Hematopoietic multipotent progenitor cell treated with erythropoietin and hydrocortisone succinate and interleukin-3 and kit ligand, for 17 days (in vitro differentiated cells): ENCODE measurements at places on chromosomes 1 and 21.

GRCh38 chr1:210596641-210597040, 267.9 kb downstream of the HHAT start:
- DNase-seq, result no peak

GRCh38 chr1:11207898-11208611, 18.9 kb downstream of the ANGPTL7 start:
- no peak for DNase-seq

GRCh38 chr1:95003433-95003738, 69.4 kb downstream of the ALG14 start:
- no peak for DNase-seq

DNA sequence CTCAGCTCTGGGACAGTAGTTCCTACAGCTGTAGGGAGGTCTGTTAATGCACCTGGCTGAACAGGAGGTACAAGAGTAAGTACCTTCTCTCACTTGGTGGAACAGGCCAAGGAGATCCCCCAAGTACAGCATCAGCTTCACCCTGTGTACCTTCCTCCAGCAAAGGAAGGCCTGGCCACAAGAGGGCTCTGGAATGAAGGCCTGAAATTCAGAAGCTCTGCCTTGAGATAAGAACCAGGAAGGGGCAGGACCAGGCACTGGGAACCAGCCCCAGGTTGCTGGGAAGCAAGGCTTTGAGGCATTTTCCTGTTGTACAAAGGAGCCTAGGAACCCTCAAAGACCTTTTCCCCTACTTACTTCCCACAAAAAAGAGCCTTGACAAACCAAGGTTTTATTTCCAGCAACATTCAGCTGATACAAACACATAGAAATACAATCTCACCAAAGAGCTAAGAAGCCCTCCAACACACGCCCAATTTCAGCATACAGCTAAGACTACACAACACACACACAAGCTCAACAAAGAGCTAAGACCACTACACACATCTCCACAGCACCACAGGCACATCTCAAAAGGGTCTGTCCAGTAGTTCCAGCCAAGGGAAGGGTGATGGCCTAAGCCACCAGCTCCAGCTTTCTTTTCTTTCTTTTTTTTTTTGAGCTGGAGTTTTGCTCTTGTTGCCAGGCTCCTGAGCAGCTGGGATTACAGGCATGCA, 23.5 kb downstream of the F11R start:
- DNase-seq, result peak; percentile 85

DNA sequence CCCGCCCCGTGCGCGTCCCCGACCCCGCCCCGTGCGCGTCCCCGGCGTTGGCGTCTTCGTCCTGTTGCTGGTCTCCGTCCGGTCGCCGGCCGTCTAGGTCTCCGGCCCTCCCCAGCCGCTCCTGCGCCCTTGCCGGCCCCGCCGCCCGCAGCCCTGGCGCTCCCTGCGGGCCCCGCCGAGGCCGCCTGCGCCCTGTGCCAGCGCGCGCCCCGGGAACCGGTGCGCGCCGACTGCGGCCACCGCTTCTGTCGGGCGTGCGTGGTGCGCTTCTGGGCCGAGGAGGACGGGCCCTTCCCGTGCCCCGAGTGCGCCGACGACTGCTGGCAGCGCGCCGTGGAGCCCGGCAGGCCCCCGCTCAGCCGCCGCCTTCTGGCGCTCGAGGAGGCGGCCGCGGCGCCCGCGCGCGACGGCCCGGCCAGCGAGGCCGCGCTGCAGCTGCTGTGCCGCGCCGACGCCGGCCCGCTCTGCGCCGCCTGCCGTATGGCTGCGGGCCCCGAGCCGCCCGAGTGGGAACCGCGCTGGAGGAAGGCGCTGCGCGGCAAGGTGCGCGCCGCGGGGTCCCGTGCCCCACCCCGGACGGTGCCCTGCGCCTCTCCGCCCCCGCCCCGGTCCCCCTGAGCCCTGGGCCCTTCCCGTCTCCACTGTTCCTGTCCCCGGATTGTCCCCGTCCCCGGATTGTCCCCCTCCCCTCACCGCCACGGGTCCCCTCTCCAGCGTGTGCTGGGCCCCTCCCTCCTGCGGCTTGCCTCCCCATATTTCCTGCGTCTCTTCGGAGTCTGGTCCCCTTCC, at the start of gene RNF187:
RNF187 (plus strand) TSS at position 47 of the 789 bp plus-strand sequence.
- DNase-seq, result no peak

DNA sequence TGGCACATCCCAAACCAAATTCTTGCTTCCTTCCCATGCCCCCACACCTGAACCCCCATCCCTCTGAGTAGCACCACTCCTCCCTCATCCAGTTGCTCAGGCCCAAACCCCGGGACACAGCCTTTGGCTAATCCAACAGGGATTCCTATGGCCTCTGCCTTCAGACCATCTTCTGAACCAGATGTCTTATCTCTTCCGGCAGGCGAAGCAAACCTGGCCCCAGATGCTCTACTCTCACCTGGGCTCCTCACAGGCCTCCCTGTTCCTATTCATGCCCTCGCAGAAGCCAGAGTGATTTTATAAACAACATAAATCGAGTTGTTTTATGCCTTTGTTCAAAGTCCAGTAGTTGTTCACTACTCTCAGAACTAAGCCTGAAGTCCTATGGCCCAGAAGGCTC, 12.5 kb upstream of the KCNA2 start:
- DNase-seq, result no peak

- no peak for DNase-seq
These were observed 92.3 kb downstream of the SGIP1 start for GRCh38 chr1:66626261-66626660.

DNA sequence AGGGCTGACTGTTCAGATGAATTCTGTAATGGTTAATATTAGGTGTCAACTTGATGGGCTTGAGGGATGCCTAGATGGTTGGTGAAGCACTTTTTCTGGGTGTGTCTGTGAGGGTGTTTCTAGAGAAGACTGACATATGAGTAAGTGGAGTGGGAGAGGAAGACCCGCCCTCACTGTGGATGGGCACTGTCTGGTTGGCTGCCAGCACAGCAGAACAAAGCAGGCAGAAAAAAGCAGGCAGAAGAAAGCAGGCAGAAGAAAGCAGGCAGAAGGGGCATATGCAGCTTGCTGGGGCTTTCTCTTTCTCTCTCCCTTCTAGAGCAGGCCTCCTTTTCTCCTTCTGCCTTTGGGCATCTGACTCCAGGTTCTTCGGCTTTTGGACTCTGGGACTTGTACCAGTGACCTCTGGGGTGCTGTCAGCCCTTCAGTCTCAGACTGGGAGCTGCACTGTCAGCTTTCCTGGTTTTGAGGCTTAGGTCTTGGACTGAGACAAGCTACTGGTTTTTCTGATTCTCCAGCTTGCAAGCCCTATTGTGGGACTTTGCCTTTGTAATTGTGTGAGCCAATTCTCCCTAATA, 42.9 kb upstream of the CD2 start:
- no peak for DNase-seq

DNA sequence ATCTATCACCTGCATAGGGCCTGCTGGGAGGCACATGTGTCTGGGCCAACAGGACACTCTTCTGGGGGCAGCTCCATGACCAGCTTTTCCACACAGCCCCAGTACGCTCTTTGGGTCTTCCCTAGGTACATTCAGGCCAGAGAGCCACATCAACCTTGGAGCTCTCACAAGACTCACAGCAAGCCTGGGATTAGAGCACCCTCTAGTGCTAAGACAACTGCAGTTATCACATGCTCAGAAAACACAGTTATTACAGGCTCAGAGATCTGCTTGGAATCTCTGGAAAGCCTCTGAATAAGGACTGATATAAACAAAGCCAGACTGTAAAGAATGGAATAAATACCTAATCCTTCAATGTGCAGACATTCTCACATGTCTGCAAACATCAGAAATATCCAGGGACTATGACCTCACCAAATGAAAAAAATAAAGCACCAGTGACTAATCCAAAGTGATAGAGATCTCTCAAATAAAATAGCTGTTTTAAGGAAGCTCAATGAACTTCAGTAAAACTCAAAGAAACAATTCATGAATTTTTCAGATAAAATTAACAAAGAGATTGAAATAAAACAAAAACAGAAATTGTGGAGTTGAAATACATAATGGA, 563.9 kb upstream of the NR5A2 start:
- no peak for DNase-seq

- no peak for DNase-seq
These were observed 56.7 kb downstream of the PKN2 start for GRCh38 chr1:88740784-88741183.

GRCh38 chr1:30035522-30036228, 687.7 kb downstream of the MATN1 start:
- no peak for DNase-seq

GRCh38 chr1:77415579-77415978, 133.8 kb downstream of the AK5 start:
- DNase-seq, result no peak

GRCh38 chr1:208460823-208461222, 216.6 kb upstream of the PLXNA2 start:
- no peak for DNase-seq

- no peak for DNase-seq
These were observed 16.8 kb downstream of the PTPRC start for GRCh38 chr1:198655459-198656121.

- no peak for DNase-seq
These were observed 302.6 kb upstream of the PTBP2 start for GRCh38 chr1:96418969-96419368.

- no peak for DNase-seq
These were observed 10.6 kb upstream of the UAP1 start for GRCh38 chr1:162550925-162551324.

- DNase-seq, result no peak
These were observed 15.4 kb downstream of the ANGPTL7 start for GRCh38 chr1:11204396-11205190.

DNA sequence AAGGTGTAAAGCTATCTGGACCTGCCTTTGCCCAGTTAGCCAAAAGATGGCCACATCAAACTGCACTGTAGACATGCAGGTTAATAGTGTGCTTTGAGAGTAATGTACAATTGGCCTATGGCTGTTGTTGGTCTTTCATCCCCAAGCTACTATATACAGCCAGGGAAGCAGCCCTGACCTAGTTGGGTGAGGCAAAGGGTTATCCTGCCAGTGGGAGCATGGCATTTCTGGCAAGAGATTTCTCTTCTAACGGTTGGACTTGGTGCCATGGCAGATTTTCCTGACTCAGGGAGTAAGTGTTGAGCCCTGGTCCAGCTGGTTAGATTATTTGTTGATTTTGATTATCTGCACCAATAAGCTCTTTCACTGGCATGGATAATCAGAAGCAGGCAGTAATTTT, 119.8 kb downstream of the SDCCAG8 start:
- DNase-seq, result no peak

GRCh38 chr1:15370781-15371520, 38.7 kb upstream of the EFHD2 start:
- no peak for DNase-seq

DNA sequence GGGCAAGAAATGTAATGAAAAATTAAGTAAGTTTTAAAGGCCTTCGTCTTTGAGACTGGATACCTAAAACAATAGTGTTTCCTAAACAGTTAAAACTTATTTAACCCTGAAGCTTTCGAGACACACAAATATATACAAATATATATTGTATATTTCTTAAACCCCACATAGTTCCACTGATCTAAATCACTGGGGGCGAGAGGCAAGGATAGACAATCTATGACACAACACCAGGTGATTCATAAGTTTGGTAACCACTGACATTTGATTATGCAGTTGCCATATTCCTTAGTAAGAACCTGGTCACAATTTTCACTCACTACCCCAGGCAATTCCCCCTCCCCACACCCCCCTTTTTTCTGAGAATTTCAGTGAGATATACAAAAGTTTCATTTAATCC, 55.3 kb upstream of the BOLA1 start:
- peak; percentile 44 for DNase-seq

GRCh38 chr1:170150921-170151320, 5.2 kb downstream of the NTMT2 start:
- DNase-seq, result no peak

DNA sequence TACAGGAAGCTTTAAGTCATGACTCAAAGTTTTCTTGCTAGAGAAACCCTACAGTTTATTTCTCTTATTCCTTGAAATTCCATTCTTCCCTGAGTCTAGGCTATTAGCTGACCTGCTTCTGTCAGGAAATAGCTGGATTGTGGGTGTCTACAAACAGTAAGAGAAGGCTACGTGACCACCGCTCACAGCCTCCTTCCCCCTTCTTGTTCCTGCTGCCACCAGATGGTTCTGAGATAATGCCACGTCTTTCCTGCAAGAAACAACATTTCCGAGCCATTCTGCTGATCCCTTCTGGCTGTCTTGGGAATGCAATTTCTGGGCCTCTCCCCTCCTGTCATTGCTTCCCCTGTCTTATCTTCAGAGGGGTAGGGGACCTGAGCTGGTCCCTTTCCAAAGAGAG, 128.9 kb upstream of the SGIP1 start:
- DNase-seq, result no peak

- DNase-seq, result no peak
These were observed 69.4 kb downstream of the EVA1C start for GRCh38 chr21:32481875-32482408.

DNA sequence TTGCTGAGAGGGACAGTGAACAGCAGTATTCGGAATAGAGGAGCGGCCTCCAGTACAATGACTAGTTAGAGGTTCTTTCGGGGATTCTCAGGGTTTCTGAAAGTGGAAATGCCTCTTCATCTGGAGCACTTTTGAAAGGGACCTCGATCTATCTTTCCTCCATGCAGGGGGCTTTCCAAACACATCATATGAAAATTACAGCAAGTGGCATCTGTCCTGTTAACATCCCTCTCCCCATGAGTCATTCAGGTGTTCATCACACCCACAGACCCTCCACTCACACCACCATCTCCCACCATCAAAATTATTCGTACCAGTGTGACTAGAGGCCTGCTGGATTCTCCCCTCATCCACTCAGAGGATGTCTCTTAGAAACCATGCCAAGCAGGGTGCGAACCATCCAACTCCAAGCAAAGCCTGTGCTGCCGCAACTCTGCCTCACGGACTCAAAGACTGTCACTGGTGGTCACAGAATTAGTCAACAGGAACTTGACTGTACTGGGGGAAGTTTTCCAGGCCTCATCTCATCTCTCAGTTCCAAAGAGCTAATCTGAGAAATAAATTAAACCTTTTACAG, 211.1 kb downstream of the MRPL39 start:
- no peak for DNase-seq

- no peak for DNase-seq
These were observed 7.7 kb upstream of the IL10RB start for GRCh38 chr21:33258475-33258874.

DNA sequence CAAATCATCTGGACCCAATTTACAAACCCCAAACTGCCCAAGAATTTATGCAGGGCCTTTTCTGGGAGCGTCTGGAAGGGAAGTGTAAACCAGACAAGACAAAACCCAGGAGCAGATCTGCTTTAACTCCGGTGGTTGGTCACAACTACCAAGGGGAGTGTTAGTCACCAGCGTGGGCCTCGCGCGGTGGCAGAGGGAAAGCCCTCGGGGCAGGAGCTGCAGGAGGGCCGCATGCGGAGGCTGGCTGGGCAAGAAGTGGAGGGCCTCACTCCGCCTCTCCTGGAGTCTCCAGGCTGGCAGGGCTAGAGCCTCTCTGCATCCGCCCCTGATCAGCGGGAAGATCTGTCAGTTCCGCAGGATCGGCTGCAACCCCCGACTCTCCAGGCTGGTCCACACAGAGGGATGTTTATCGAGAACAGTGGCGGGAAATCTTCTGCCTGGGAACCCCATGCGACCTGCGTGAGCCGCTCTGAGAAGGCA, 2.0 kb downstream of the COL24A1 start:
- no peak for DNase-seq
